ENCODE measurements at places on chromosomes 3 and 15.
A peak's percentile ranks its signal among the peaks of the same experiment; 100 is the strongest.

DNA sequence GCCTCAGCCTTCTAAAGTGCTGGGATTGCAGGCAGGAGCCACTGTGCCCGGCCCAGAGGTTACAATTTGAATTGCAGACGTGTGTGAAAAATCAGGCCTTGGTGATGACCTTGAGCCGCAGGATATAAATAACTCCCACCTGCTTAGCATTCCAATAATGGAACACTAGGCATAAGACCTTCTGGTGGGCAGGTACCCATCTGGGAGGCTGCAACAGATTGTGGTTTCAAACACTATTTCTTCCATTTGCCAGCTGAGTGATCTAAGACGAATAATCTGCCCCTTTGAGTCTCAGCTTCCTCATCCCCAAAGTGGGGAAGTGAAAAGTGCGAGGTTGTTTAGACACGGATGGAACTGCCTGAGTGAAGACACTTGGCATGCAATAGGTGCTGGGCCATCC lies 47.7 kb upstream of the HERC1 start:
- no peak for DNase-seq
- H3K4me3 ChIP-seq, result no peak overlapping the region
- no peaks in the 10 kb centered on the region for H3K36me3 ChIP-seq
- H3K27me3 ChIP-seq, result no peaks in the 10 kb centered on the region

DNA sequence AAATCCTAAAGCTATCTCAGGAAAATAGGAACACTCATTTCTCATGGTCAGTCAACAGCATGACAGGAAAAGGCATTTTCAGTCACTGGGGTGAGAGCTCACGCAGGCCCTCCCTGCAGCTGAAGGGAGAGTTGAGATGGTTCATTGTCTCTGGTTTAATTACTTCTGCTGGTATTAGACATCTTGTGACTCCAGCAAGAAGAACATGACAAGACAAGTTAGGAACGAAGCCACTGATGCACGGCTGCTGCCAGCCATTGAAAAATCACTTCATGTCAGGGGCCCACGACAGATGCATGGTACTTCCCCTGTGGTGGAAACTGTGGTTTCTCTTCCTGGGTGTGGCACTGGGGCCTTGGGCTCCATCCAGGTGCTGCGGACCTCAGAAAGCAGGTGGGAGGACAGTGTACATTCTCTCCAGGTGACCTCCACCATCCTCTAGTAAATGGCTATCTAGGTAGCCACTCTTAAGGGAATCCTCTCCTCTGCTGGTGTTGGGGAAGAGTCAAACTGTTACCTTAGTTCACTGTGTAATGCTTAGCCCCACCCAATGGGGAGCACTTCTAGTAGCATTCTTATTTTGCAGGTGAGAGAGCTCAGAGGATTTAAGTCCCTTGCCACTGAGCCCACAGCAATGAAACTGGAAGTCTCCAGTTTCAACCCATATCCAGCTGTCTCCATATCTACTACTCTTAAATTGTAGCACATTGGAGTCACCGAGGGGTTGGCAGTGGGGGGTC lies 274.2 kb downstream of the LRTM1 start:
- no peak for DNase-seq
- H3K36me3 ChIP-seq, result peaks cover 5% of the 10 kb centered on the region
- H3K4me3 ChIP-seq, result no peak overlapping the region
- no peak overlapping the region for H3K27ac ChIP-seq

GRCh38 chr3:107382631-107383030 lies 5.4 kb downstream of the CCDC54 start:
- no peak overlapping the region for H3K4me3 ChIP-seq
- DNase-seq, result no peak
- peaks cover 1% of the 10 kb centered on the region for H3K27me3 ChIP-seq

DNA sequence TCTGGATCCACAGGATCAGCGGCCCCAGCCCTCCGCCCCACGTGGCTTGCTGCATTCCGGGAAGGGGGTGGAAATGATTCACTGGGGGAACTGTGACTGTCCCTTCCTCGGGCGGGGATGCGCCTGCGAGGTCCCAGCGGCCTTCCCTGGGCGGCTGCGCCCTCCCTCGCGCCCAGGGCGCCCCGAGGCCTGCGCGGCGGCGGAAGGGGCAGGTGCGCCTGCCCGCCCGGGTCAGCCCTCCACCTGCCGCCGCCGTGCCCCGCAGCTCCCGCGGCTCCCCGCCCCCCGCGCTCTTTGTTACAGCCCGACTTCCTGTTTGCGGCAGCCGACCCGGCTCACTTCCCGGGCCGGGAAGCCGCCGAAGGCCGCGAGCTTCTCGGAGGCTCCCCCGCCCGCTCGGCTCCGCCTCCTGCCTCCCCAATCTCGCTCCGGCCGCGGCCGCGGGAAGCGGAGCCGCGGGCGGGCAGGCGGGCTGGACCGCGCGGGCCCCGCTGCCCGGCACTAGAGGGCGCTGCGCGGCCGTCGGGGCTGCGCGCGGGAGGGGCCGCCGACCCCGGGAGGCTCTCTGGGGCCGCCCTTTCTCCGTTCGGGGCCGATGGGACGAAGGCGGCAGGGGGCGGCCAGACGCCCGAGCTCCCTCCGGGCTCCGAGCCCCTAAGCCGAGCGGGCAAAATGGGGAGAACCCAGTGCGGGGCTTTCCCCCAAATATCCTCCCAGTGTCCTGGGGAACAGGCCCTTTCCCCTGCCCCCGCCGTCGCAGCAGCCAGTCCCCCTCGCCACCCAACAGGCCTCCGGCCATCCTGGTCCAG lies 11.5 kb upstream of the CHAC1 start:
- H3K36me3 ChIP-seq, result peaks cover 6% of the 10 kb centered on the region
- H3K27me3 ChIP-seq, result no peaks in the 10 kb centered on the region
- peaks cover 23% of the 10 kb centered on the region for H3K4me1 ChIP-seq
- H3K4me3 ChIP-seq, result peak overlapping the region; percentile 79
- DNase-seq, result peak; percentile 80

DNA sequence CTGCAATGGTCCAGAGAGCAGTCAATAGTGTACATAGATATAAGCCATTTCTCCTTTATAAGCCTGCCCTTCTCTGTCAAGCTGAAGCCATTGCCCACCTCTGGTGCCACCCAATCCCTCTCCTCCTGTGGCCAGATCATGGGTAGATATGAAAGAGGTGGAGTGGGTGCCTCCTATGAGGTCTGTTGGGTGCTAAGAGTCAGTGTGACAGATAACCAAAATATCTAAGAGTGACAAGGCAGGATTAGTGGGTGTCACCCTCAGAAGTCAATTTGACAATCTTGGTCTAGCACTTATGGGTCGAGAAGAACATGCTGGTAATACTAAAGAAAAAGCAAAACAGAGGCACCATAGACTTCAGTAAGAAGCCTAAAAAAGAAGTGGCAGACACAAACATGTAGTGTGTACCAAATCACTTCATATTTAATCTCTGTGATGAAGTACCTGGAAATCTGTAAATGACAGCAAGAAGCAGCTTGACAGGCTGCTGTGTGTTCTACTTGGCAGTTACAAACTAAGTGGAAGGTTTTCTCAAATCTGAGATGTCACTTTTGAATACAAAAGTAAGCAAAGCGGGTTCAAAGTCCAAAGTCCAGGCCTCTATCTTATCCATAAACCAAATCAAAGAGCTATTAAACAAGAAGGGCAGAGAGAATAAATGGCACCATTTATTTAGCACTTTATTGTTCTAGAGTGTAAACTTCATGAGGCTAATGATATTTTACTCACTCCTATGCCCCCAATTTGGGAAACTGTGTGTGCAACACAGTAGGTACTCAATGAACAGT lies 118.9 kb upstream of the EOMES start:
- H3K27ac ChIP-seq, result no peak overlapping the region
- no peaks in the 10 kb centered on the region for H3K4me1 ChIP-seq
- no peak for DNase-seq
- no peaks in the 10 kb centered on the region for H3K27me3 ChIP-seq

DNA sequence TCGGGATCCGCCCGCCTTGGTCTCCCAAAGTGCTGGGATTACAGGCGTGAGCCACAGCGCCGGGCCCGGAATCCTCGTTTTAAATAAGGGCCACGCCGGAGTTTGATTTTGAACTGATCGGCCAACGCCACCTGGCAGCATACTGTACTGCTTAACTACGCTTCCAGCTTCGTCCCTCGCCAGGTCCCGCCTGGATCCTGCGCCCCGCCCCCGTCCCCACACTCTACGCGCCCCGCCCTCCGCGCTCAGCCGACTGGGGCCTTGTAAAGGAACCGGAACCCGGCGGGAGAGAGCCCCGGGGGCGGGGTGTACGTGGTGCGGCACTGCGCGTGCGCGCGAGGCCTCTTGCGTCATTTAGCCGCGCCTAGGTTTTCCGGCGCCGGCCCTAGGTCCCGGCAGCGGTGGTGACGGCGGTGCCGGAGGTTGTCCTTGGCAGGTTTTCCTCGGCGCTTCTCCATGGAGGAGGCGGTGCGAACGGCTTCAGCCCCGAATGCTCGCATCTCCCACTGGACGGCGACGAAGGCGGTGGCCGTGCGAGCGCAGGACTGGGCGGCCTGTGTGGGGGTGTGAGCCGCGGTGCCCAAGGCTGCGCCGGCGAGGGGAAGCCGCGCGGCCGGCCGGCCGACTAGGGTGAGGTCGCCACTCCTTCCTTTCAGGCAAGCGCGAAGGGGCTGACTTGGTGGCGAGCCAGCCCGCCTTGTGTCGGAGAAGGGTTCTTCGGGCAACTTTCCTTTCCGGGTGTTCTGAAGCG lies at the start of gene NIPA2:
Gene NIPA2, plus strand, starts transcription at position 375 of the 751 bp plus-strand sequence. CDS start 13,066 bp downstream, outside the sequence.
- peak within 1 kb of the TSS; percentile 87 for H3K27ac ChIP-seq
- H3K36me3 ChIP-seq, result no peaks in the 10 kb centered on the region
- peaks cover 4% of the 10 kb centered on the region for H3K27me3 ChIP-seq
- peaks cover 13% of the 10 kb centered on the region for H3K4me1 ChIP-seq

DNA sequence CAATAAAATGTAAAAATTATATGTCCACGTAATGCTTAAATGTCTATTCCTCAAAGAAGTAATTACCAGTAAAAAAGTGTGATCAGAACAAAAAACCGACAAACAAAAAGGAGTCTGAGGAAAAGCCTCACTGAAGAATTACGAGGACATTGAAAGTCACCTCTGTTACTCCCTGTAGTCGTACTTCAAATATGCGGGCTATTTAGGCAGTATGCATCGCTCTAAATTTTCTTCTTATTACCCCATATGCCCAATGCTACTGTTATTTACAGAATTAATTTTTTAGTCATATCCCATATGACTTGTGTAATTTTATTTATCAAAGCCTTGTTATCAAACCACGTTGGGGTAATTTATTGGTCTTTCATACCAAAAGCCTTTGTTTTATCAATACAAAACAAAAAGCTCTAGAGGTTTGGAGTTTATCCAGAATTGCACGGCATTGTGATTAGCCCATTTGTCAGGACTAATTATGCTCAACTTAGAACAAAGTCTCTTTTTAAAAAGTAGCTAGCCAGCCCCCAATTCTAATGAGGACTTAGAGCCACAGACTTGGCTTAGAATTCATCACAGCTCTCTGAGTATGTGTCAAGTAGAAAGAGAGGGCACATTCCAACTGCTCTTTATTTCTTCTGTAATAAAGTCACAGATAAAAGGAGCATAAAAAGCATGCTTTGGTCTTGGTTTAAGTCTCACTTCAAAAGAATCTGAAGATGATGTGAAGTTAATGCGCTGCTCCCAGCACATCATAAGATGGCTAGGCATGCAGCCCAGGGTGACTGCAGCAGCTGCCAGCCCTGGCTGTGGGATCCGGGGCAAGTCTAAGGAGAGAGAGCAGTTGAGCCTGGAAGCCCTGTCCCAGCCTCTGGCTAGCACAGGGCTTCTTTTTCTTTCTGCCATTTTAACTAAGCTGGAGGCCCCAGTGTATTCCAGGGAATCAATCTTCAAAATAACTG lies 521.0 kb downstream of the GABRG3 start:
- no peaks in the 10 kb centered on the region for H3K27me3 ChIP-seq
- DNase-seq, result no peak
- H3K4me1 ChIP-seq, result peaks cover 3% of the 10 kb centered on the region
- H3K36me3 ChIP-seq, result no peaks in the 10 kb centered on the region

DNA sequence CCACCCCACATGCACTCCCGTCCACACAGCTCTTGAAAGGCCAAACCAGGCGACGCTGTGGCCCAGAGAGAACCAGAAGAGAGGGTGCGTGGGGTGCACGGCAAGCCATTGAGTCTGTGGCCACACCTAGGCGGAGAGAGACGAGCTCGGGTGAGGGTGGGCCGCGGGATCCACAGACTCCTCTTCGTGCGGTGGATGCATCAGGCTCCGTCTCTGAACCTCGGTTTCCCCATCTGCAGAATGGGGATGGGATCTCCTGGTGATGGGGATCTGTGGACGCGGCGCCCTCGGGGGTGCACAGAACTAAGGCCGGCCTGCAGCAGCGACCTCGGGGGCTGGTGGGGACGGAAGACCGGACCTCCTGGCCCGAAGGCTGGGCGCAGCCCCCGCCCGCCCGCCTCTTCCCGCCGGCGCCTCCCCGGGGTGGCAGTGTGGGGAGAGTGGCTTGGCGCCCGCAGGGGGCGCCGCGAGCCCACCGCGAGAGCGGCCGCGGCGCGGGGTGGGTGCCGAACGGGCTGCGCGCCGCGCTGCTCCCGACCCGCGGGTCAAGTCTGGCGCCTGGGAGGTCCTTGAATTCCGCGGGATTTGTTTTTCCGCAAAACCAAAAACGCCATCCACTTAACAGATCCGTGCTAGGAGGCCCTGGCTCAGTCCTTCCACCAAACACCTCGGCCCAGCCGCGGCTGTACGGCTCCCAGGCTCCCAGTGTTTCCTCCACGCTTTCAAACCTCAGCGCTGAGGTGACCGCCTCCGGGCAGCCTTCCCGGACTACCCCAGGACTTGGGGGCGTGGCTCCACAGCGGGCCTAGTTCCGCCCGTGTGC lies 13.2 kb upstream of the ADPGK start:
- DNase-seq, result peak; percentile 69
- H3K4me1 ChIP-seq, result peaks cover 14% of the 10 kb centered on the region
- peak overlapping the region; percentile 85 for H3K4me3 ChIP-seq
- no peaks in the 10 kb centered on the region for H3K27me3 ChIP-seq
- H3K36me3 ChIP-seq, result no peaks in the 10 kb centered on the region
- H3K27ac ChIP-seq, result no peak overlapping the region

- no peak for DNase-seq
- no peak overlapping the region for H3K27ac ChIP-seq
- H3K4me1 ChIP-seq, result peaks cover 5% of the 10 kb centered on the region
- H3K4me3 ChIP-seq, result no peak overlapping the region
- H3K27me3 ChIP-seq, result no peaks in the 10 kb centered on the region
- H3K36me3 ChIP-seq, result no peaks in the 10 kb centered on the region
Measured at GRCh38 chr3:114904633-114905032, 242.5 kb downstream of the ZBTB20 start.

DNA sequence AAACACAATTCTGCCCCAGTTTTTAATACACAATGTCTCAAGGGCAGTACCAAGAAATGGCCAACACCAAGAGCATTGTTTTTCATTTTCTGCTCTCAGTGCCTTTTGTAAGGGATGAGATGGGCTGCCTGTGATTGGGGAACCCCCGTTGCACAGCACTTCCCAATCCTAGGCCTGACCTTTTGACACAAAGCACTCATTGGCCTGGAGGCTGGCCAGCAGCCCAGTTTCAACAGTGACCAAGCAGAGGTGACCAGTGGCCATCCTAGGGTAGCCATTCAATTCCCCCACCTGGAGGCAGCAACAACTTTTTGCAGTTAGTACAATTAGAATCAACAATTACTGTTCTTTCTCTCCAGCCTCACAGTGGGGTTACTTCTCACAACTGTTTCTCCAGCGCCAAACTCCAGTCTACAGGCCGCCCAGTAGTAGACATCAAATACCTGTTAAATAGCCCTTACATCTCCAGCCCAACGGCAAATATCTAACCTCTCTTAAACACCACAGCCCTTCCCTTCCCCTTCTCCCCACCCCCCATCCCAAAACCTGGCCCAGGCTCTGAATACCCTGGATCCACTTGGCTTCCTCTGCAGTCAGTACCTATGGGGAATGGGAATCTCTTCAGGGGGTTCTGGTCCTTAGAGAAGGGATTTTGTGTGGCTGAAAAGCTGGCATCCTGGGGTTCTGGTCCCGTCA lies 8.9 kb upstream of the LRRC2 start:
- no peak overlapping the region for H3K27ac ChIP-seq
- peaks cover 2% of the 10 kb centered on the region for H3K4me1 ChIP-seq
- no peaks in the 10 kb centered on the region for H3K36me3 ChIP-seq
- no peak for DNase-seq

- H3K27me3 ChIP-seq, result peaks cover 3% of the 10 kb centered on the region
- H3K4me1 ChIP-seq, result peaks cover 25% of the 10 kb centered on the region
- H3K4me3 ChIP-seq, result no peak overlapping the region
Measured at GRCh38 chr15:60358935-60359682, 38.7 kb downstream of the ANXA2 start.
